ENCODE measurements at places on chromosomes 2 and 18.

DNA sequence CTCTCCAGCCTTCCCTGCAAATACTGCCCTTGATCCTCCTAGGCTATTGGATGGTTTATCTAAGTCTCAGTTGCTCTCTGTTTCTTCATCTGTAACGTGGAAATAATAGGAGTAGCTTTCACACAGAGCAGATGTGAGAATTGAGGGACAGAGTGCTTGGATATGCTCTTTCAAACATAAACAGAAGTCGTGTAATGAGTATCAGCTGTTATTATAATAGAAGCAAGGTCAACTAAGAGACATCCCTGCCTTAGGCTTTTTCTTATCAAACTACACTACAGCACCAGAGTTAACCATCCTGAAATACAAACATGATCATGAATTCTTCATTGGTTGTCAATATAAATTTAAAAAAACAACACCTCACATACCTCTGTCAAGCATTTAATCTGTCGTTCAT lies 138.2 kb downstream of the DOK6 start:
- DNase-seq: no peak

DNA sequence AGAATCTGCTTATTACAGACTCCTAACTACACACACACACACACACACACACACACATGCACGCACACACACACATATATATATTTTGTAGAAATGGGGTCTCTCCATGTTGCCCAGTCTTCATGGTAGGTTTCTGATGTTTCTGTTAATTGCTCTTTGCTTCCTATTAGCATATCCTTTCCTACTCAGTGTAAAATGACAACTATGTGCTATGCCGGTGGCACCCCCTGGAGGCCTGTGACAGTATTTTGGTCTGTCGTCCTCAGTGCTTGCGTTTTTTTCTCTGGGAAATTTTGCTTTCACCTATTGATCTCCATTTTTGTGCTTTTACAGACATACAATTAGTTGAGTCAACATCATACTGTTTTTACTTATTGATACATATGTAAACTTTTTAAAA lies 322.1 kb downstream of the LRRTM1 start:
- no peak for DNase-seq

DNA sequence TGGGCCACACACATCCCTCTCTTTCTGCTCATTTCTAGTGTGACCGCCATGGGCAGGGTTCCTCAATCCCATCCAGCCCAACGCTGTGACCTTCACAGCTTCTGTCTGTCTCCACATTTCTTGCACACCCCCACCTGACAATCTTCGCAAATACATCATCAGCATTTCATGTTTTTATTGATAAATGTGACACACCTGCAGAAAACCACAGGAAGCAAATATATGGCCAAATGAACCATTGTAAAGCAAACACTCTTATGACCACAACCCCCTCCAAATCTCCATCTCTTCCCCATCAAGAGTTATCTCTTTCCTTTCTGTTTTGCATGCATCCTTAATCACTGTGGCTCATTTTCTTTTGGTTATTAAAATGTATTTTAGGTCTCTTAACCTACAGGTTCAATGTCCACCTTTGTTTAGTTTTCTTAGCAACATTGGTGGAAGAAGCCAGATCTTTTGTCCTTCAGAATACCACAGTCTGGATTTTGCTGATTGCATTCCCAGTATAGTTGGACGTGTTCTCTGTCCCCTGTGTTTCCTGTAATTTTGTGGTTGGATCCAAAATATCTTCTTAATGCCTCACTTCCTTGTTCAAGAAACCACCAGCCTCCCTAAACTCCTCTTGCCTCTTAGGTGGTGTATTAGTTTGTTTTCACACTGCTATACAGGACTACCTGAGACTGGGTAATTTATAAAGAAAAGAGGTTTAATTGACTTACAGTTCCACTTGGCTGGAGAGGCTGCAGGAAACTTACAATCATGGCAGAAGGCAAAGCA lies 9.8 kb upstream of the NCK2 start:
- DNase-seq: peak; percentile 23

- DNase-seq: no peak
Observed at GRCh38 chr18:5380586-5380985, 85.1 kb upstream of the ZBTB14 start.

GRCh38 chr2:46120792-46121555 lies 176.2 kb upstream of the EPAS1 start:
- DNase-seq: no peak

DNA sequence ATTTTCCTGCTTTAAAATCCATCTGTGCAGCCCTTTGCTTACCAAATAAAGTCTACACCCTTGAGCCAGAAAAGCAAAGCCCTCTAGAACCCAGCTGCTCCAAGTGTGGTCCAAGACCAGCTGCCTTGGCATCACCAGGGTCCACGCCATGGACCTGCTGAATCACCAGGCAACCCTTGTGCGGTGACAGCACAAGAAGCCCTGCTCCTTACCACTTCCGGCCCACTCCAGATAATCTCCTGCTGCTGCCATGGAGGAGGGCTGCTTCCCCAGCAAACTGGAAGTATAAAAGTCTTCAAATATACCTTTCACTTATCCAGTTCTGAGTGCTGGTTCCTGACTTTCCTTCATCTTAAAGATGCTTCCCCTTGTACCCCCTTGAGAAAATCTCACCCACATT lies 106.0 kb upstream of the PKDCC start:
- DNase-seq: no peak

DNA sequence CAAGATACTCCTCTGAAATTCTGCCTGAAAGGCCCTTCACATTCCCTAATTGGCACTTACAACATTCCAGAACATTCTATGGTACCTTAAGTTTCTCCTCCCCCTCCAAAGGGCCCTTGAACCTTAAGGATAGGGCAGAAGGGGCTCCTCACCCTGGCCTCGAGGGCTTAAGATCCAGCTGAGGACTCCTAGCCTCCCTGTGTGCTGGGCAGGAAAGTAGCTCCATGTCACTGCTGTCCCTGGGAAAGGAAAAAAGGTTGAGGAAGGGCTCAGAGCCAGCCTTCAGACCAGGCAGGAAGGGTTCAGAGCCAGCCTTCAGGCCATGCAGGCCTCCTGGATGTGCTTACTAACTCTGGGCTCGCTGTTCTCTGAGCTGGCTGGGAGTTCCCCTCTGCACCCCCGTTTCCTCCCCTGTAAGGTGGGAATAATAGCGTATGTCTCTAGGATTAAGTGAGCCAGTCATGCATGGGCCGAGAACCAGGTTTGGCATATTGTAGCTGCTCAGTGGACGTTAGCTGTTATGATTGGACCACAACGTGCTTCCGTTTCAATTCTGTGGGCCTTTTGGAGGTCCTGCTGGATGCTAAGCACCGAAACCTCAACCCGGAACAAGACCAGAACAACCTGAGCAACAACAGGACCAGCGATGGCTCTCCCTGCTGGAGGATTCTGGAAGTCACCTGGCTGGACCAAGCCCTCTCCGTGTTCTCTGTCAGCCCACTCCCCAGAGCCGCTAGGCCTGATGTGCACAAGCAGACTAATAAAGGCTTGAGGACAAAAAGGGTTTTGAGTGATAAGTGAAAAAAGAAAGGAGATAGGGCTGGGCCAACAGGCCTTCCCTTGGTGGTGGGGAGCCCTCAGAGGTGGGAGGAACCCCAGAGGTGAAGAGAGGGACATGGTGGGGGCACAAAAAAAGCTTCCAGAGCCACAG lies 1.0 kb upstream of the B3GNT7 start:
- no peak for DNase-seq

- DNase-seq: no peak
Observed at GRCh38 chr18:76670564-76671288, 151.6 kb upstream of the ZNF236 start.

- no peak for DNase-seq
Observed at GRCh38 chr2:147424766-147425165, 420.1 kb upstream of the ACVR2A start.

GRCh38 chr18:11850821-11851145 lies 430 bp upstream of the CHMP1B start:
- DNase-seq: peak; percentile 81

DNA sequence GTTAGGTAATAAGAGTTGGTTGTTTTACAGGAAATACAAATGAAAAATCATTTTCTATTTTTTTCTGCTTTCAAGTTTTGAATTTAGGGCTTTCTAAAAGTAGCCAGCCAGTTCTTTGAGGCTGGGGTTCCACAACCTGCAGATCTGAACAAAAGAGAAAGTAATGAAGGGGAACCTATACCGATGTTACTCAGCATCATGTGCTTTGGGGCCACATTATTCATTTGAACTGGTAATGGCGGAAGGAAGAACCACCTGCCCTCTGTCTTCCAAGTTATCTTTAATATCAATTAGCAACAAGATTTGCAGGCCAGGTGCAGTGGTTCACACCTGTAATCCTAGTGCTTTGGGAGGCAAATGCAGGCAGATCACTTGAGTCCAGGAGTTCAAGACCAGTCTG lies 12.9 kb upstream of the MRO start:
- no peak for DNase-seq

GRCh38 chr18:9177031-9177430 lies 40.5 kb downstream of the ANKRD12 start:
- DNase-seq: no peak

DNA sequence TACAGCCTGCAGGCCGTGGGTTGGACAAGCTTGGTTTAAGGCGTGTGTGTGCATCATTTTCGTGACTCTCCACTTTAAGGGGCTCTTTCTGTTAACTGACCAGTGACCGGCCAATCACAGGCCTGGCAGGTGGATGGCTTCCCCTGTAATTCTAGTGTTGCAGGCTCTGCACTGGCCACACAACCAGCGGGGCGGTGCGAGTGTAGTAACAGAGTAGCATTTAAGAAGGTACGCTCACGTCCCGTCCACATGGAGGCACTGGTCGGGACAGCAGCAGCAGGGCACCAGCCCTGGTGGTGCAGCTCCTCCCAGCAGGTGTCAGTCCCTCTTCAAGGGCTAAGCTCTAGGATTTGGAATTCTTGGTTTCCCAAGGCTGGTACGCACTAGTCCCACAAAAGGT lies 8.0 kb upstream of the ANO7 start:
- no peak for DNase-seq

GRCh38 chr2:67782443-67782842 lies 280.4 kb downstream of the C1D start:
- no peak for DNase-seq

GRCh38 chr2:168427451-168427850 lies 28.6 kb upstream of the CERS6 start:
- peak; percentile 74 for DNase-seq

DNA sequence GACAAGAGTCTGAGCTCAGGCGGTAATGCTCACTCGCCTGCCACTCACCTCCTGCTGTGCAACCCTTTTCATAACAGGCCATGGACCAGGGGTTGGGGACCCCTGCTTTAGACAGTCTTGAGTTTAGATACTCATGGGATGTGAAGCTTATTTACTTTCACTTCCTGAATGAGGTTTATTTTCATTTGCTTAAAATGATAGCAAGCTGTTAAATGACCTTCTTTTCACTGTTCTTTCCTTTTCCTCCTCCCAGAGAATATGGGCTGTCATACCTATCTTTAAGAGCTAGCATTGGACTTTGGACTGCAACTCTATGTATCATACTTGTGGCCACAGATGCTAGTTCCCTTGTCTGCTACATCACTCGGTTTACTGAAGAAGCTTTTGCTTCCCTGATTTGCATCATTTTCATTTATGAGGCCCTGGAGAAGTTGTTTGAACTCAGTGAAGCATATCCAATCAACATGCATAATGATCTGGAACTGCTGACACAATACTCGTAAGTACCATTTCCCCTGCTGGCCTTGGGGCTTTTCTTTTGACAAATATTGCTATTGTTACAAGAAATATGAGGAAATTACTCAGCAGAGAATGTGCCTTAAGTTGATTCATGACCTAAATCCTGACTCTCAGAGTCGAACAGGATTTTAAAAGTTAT lies 168.5 kb downstream of the DPP4 start:
- DNase-seq: peak; percentile 35

DNA sequence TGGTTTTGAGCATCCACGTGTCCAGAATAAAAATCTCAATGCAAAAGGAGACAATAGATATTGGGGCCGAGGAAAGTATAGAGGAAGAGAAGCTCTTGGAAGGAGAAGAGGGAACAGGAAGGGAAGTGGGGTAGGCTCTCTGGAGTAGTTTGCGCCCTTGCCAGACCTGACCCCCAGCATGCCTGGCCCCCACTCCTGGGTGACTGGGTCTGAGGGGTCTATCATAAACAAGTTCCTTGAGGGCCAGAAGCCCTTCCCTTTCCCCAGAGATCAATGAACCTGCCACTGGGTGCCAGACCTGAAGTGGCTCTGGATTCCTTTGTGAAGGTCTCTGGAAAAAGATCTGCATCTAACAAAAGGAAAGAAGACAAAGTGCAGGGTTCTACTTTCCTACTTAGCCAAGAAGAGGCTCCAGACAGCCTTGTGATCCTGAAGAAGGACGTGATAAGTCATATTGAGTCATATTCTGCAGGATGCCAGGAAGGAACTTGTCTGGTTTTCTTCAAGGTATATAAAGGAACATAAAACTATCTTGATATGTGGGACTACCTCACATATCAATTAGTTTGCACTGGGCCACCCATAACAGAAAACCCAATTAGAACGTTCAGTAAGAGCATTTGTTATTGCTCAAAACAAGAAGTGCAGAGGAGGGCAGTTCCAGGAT lies 18.7 kb upstream of the ATOH8 start:
- DNase-seq: no peak

- no peak for DNase-seq
Observed at GRCh38 chr2:161136696-161137324, 23.4 kb upstream of the TANK start.

GRCh38 chr2:143955401-143956065 lies 564.4 kb downstream of the ZEB2 start:
- DNase-seq: no peak

- DNase-seq: no peak
Observed at GRCh38 chr2:201279079-201279478, 18.7 kb downstream of the CASP8 start.

- no peak for DNase-seq
Observed at GRCh38 chr18:40215979-40216378, 1739.1 kb upstream of the PIK3C3 start.

- no peak for DNase-seq
Observed at GRCh38 chr2:206098471-206098870, 12.5 kb upstream of the INO80D start.

DNA sequence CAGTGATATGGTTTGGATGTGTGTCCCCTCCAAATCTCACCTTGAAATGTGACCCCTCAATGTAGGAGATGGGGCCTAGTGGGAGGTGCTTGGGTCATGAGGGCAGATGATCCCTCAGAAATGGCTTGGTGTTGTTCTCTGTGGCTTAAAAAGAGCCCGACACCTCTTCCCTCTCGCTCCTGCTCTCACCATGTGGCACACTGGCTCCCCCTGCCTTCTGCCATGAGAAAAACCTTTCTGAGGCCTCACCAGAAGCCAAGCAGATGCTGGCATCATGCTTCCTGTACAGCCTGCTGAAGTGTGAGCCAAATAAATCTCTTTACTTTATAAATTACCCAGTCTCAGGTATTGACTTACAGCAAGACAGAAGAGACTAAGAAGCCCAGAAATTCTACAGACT lies 357.1 kb downstream of the NRXN1 start:
- DNase-seq: no peak

DNA sequence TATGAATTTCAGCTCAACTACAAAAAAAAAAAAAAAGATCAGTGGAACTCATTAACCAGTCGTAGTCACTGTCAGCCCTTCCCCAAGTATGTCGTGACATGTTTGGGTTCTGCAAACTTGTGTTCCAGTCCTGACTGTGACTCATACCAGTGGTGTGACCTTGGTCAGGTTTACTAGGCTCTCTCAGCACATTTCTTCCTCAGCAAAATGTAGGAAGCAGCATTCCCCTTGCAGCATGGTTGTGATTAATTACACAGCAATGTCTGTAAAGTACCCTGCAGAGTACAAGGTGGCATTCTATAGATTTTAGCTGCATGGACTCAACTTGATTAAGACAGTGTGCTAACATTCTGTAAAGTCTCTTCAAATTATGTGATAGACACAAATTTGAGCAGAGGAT lies 156.9 kb downstream of the LAMA1 start:
- DNase-seq: no peak
